CD8-positive, alpha-beta memory T cell (primary cell): ENCODE measurements at places on chromosomes 11 and 22.

GRCh38 chr11:44017443-44018126, 30.2 kb upstream of the ACCSL start:
- DNase-seq = no peak

GRCh38 chr11:34446386-34446785, 7.7 kb downstream of the CAT start:
- DNase-seq = no peak

- DNase-seq = no peak
Observed at GRCh38 chr11:130102301-130103249, 32.9 kb downstream of the APLP2 start.

DNA sequence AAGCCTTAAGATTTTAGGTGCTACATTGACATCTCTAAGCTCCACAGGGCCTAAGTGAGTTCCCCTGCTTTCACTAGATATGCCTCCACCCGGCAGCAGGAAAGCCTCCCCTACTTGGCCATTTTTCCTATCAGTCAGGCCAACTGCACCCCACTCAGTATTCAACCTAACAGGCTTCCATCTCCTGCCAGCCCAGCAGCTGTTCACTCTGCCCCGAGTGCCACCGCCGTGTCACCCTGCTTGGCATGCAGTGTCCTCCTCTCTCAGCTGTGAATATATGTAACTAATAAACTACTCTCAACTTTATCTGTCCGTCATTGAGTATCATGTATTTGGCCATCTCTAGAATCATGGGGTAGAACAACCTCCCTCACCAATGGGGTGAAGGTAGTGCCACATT, 9.0 kb upstream of the OR6M1 start:
- no peak for DNase-seq

DNA sequence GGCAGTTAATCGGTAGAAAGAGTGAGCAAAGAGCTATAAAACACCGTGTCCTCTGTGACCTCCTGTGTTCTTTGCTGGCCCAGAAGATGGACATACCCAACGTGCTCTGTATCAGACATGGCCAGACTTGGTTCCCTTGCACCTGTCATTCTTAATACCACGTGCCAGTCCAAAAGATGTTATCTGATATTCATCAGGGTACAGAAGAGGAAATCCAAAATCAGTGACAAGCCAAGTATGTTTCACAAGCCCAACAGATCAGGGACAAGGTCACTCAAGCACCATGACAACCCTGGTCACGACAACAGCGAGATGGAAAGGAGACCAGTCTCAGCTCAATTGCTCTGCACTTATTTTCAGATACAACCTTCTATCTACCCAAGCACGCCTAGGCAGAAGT, 3.4 kb downstream of the LRP4 start:
- DNase-seq = no peak

GRCh38 chr11:12234221-12234620, 123.8 kb downstream of the MICAL2 start:
- DNase-seq = no peak

- DNase-seq = no peak
Observed at GRCh38 chr22:37626556-37627075, 12.9 kb upstream of the SH3BP1 start.

DNA sequence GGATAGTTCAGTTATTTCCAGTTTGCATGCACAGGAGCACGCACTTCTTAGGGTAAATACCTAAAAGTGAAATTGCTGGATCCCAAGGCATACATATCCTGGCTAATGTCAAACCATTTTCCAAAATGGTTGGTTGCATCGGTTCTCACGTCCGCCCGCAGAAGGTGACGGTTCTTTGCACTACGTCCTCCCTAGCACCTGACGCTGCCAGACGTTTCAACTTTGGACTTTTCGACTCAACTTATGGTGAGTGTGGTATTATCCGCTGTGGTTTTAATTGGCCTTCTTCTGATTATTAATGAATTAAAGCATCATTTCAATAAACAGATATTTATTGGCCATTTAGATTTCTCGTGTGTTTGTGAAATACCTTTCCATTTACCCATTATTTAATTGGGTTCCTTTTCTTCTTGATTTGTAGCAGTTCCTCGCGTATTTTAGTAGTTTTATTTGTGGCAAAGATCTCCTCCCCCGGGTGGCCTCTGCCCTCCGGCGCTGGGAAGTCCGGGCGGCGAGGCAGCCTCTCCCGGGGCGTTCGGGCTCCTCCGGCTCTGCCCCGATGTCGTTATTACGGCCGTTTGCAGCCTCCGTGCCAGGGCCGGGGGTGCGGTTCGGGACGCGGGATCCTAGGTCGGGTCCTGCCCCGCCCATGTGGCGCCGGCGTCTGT, at the start of gene JHY:
Gene JHY, plus strand, starts transcription at position 571 of the 668 bp plus-strand sequence. CDS start 3,091 bp downstream, outside the sequence.
- DNase-seq = no peak

DNA sequence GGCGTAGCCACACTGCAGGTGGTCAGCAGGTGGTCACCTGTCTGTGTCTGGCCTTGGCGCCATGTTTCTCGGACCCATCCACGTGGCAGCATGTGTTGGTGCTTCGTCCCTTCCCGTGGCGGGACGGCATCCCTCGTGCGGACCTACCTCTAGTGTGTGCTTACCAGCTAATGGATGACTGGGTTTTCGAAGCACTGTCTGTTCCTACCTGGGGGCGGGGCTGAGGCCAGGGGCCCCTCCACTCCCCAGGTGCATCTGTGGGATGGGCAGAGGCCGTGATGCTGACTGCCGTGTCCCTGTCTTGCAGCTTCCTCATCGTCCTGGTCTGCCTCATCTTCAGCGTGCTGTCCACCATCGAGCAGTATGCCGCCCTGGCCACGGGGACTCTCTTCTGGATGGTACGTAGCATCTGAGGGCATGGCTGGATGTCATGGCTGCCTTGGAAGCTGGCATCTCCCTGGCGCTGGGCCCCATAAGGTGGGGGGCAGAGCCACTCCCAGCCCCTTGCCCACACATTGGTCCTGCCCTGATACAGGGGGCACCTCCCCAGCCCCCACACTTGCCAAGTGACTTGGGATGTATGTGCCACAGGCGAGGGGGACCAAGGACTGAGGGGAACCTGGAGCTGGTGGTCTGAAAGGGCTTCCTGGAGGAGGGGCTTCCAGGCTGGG, 82.9 kb downstream of the KCNQ1 start:
- no peak for DNase-seq

DNA sequence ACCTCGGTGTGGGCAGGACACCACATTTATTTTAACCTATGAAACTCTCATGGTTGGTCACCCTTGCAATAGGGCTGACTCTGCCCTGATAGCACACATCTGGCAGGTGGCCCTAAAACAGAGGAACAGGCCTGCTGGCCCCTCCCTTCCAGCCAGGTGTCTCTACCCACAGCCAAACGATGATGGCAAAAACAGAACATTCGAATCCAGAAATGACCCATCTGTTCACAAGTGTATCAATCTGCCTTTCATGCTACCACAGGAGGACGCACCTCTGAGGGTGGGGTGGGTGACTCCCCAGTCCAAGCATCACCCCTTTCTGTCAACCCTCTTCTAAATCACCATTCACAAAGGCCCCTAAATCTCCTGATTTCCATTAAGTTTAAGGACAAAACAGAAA, 118.1 kb downstream of the ETS1 start:
- no peak for DNase-seq

- DNase-seq = no peak
Observed at GRCh38 chr22:47367107-47367690, 604.7 kb downstream of the TBC1D22A start.

- no peak for DNase-seq
Observed at GRCh38 chr11:45906096-45906682, 882 bp downstream of the FREY1 start.

DNA sequence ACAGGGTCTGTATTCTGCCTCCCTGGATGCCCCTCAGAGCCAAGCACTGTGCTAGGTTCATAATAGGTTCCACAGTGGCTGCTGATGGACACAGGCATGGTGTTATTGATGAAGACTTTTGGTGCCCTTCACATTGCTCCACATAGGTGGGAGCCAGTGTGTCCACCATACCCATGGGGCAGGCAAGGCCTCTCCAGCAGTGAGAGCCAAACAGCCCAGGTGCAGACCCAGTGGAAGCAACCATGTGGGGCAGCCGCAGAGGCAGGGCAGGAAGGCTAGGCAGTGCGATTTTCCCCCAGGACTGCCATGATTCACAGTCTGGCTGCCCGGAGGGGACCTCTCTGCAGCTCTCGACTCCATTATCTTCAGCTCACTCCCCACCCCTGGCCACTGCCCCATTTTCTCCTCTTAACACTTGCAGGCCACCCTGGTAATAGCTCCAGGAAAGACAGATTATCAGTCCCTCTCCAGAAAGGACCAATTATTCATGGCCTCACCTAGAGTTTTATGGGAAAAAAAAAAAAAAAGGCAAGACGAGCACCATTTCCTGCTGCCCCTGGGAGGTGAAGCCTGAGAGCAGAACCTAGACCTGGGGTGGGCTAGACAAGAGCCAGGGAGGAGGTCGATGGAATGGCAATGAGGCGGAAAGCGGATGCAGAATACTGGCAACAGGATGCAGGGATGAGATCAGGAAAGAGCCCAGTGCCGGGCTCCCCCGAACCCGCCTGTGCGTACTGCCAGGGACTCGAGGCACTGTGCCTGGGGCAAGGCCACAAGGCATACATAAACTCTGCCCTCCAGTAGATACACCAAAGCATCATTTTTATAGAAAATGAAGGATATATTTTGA, 343.0 kb upstream of the NCAM1 start:
- no peak for DNase-seq

- DNase-seq = no peak
Observed at GRCh38 chr11:93116641-93117441, 81.0 kb downstream of the SLC36A4 start.

GRCh38 chr11:23280088-23280487, 419.8 kb upstream of the CCDC179 start:
- DNase-seq = no peak

DNA sequence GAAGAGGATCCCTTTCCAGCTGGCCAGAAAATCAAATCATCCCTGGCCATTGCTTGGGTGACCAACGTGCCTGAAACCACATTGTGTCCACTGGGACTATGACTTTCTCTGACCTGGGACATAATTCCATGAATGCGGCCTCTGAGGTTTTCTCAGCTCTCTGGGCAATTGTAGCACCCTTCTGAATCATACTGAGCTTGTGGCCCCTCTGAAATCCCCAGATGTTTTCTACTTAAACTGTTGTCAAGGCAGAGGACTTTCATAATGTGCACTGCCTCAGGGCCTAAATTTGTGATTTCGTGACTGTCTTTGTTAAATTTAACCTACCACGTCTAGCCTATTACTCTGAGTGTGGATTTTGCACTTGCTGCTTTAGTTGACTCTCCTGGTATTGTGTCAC, 321.1 kb upstream of the PLET1 start:
- no peak for DNase-seq

- no peak for DNase-seq
Observed at GRCh38 chr11:26909515-26909914, 84.4 kb upstream of the FIBIN start.

DNA sequence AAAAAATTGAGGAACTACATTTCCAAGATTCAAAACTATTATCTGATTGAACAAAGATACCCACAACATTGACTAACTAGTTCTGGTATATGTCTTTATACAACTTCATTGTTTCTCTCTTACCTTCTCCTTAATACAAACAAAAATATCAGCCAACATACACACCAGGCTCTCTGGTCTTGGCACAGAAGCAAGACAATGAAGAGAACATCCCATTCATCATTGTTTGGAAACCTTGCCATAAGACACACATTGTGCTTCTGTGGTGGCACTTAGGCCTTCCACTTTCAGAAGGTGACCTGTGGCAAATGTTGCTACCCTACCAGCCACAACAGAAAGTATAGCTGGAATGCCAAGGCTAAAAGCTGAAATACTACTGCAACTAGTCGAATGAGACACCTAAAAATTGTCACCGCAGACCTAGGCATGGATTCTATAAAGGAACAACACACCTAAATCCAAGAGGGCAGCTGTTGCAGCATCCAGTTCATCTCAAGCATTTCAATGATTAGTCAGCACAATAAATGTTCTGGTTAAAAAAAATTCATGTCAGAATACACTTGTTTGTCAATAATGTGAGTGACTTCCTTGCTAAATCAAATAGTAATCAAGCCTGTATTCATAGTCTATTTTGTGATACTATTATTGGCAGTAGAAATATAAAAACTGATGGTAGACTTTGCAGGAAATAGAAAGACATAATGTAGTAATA, 26.3 kb downstream of the MAP6 start:
- no peak for DNase-seq

GRCh38 chr11:56848141-56848809, 99.8 kb upstream of the OR9G4 start:
- no peak for DNase-seq

- DNase-seq = no peak
Observed at GRCh38 chr11:61173456-61173855, 12.2 kb upstream of the VPS37C start.

DNA sequence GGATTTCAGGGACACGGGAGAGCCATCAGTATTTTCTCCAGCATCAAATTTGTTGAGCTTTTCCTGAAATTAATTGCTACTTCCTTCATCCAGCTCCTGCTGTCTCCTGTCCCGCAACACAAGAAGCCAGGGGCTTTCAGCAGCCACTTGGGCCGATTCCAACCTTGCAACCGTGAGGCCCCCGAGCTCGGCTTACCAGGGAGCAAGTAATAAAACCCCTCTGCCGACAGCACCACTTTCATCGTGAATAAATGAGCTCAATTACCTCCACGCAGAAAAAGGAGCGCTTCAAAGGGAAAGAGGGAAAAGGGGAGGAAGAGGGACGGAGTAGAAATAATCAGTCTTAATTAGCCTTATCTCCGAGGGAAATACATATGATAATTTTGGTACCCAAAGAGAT, 76.6 kb downstream of the CELSR1 start:
- no peak for DNase-seq

DNA sequence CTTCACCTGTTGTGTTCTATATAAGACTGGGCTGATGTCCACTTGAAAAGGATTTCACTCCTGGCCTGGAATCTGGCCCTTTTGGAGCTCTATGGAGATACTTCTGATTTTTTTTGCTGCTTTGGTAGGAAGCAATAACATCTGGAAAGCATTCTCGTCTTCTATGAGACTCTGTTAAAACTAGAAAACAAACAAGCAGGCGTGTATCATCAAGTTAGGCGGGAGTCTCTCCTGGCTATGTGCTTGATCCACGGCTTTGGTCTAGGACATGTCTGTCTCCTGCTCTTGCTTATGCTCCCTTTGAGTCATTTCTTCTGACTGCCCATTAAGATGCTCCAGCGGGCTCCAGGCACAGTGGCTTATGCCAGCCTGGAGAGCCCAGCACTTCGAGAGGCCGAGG, 121.4 kb upstream of the TTC12 start:
- DNase-seq = no peak

DNA sequence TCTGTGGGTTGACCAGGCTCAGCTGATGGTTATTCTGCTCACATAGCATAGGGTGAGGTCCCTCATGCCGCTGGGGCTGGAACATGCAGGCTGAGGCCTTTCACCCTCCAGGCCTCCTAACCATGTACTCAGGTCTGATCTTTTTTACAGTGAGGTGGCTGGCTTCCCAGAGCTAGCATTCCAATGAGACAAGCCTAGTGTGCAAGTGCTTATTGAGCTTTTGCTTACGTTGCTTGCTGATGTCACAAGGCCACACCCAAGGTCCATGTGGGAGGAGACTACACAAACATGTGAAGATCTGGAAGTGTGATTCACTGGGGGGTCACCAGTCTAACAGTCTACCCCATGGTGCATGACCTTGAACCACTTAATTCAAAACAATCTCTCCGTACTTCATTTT, 33.9 kb downstream of the ISX start:
- DNase-seq = no peak
